Amniotic stem cell (primary cell): ENCODE measurements at places on chromosomes 3 and 15.

DNA sequence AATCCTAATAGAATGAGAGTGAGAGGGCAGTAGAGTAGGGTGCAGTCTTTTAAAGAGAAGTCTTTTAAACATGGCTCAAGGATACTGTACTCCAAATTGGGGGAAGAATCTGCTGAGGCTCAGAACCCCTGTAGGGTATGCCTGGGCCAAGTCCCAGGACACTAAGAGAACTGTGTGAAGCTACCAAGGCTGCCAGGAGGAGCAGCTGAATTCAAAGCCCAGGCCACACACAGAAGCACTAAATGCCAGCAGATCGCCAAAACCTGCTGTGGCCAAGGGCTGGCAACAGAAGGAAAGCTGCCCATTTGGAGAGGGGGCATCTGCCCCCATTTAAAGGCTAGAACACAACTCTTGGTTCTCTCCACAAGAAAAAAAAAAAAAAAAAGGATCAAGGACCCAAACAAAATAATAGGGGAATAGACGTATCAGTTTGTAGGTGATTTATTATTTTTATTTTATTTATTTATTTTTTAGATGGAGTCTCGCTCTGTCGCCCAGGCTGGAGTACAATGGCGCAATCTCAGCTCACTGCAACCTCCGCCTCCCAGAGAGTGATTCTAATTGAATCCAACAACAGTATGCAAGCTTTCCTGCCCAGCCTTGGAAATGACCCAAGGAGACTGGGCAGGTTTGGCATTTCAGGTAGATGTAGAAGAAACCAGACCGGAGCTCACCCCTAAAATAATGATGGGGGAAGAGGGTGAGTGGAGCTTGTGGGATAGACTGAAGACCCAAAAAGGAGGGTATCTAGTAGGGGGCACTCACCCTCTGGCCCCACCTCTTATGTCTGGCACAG is 279.0 kb upstream of the WNT5A start:
- no peak for DNase-seq

DNA sequence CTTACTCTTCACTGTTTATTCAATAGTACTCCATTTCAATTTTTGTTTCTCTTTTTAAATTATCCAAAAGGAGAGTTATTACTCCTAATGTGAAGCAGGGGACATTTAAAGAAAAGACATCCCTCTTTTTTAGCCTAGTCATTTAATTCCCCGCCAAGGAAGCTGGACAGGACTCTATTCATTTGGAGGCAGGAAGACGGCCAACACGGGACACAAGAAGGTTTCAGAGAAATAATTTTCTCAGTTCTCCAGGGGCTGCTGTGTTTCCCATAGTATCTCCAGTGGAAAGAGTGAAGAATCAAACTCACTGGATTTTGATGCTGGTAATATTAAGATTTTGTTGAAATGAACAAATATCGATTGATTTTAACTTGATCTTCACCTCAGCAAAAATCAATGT is 833.7 kb downstream of the ROBO2 start:
- DNase-seq: no peak

- no peak for DNase-seq
Measured at GRCh38 chr3:130682131-130682530, 64.5 kb downstream of the PIK3R4 start.

- DNase-seq: no peak
Measured at GRCh38 chr3:156030723-156031122, 89.7 kb upstream of the KCNAB1 start.

GRCh38 chr15:29568840-29569532 is 253.3 kb downstream of the TJP1 start:
- no peak for DNase-seq

- DNase-seq: no peak
Measured at GRCh38 chr3:83189634-83190033, 1428.2 kb upstream of the GBE1 start.

GRCh38 chr3:194103505-194103904 is 32.4 kb upstream of the HES1 start:
- no peak for DNase-seq

GRCh38 chr3:194277786-194278130 is 73.4 kb downstream of the CPN2 start:
- DNase-seq: no peak

GRCh38 chr3:31445701-31446100 is 87.0 kb upstream of the STT3B start:
- no peak for DNase-seq

DNA sequence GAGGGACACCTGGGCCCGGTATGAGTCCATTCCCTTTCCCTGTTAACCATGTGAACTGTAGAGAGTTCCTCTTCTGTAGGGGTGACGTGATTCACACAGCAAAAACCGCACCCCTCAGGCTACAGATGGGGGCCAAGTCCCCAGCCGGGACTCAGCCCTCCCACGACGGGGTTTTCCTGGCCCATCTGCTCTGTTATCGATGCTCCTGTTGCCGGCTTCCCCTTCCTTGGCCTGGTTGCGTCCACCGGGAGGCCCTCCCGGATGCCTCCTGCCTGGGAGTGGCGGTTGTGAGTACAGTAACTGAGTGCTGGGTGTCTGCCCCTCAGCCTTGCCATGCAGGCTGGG is 817 bp upstream of the PLXNA1 start:
- no peak for DNase-seq

- DNase-seq: no peak
Measured at GRCh38 chr3:122169911-122170310, 13.6 kb upstream of the CASR start.

- no peak for DNase-seq
Measured at GRCh38 chr3:156507285-156507684, 47.6 kb downstream of the SSR3 start.

GRCh38 chr15:51801391-51801835 is 28.0 kb upstream of the TMOD3 start:
- no peak for DNase-seq

- DNase-seq: no peak
Measured at GRCh38 chr3:3053974-3054373, 56.2 kb downstream of the IL5RA start.
